ENCODE measurements at places on chromosomes 4 and X.
A peak's percentile ranks its signal among the peaks of the same experiment; 100 is the strongest.

GRCh38 chr4:119246177-119246733 is 33.7 kb downstream of the USP53 start:
- DNase-seq = no peak

- DNase-seq = no peak
Measured at GRCh38 chrX:29043746-29044145, 456.5 kb downstream of the IL1RAPL1 start.

GRCh38 chr4:67207941-67208441 is 337.3 kb downstream of the CENPC start:
- no peak for DNase-seq

DNA sequence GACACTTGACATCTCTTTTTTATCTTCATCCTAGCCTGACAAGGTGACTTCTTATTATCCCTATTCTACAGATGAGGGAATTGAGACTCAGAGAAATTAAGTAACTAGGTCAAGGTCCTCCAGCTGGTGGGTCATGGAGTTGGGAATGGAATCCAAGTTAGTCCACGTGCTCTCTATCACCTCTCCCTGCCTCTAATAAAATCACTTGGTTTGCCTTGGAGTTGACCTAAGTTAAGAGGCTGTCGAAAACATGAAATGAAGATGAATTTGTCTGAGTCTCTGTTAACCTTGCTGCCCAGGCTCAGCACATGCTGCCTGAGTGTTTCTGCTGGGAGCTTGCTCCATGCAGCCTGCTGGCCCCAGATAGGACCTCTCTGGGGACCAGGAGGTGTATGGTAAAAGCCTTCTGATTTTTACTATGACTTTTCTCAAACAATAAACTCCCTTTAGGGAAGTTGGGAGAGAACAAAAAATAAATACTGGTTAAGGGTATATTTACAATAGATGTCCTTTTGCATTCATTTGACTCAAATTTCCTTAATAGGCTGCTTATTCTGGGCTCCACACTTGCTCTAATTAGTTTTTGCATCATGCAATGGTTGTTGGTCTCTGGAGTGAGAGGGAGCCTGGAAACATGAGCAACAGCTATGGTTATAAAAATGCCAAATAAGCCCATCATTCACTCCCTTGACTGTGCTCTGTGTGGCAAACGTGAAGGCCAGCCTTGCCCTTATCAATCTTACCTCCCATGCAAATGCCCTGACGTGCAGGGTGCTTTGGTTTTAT is 61.6 kb upstream of the DHX15 start:
- DNase-seq = no peak

DNA sequence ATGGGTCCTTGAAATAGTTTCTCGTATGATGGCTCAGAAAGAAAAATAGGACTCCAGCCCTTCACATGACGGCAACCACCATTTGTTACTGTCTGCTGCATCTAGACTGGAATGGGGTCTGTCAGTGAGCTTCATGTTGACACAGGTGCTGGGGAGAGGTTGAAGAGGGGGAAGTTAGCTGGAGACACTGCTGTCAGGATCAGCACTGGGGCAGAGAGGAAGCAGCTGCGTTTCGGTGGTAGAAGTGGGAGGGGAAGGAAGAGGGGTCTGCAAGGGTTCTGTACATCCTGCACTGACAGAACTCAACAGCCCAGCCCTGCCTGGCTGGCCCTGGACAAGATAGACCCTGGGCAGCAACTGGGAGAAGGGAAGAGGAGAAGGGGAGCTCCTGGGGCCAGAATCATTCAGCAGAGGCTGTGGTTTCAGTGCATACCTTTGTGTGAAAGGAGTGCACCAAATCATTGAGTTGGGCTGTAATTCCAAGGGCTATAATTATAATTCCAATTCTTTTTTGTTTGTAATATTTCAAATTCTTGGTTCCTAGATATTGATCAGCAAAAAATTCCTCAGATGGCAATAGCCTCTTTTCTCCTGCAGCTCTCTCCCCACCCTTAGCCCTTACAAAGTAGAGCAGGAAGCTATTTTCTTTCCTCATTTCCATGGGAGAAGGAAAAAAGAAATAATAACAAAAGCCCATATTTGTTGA is 119.4 kb upstream of the C1GALT1C1 start:
- no peak for DNase-seq

GRCh38 chrX:133859336-133859735 is 126.1 kb downstream of the GPC3 start:
- no peak for DNase-seq

GRCh38 chr4:144298519-144298918 is 158.0 kb upstream of the GYPA start:
- DNase-seq = no peak

- DNase-seq = no peak
Measured at GRCh38 chr4:177464026-177464425, 21.8 kb upstream of the AGA start.

DNA sequence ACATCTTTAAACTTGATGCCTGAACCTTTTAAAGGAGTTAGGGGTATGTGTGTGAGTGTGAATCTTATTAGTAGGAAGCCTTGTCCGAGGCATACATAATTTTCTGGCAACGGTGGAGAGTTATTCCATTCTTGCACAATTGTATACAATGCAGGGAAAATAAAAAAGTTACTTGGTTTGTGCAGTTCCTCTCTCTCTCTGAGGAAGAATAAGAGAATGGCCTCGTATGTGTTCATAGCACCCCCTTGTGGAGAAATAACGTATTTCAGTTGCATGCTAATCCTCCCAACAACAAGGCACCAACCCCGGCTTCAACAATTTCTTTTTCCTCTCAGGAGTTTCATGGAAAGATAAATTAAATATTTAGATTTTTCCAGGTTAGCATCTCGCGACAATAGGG is 33.7 kb upstream of the FGF13 start:
- DNase-seq = peak; percentile 15

DNA sequence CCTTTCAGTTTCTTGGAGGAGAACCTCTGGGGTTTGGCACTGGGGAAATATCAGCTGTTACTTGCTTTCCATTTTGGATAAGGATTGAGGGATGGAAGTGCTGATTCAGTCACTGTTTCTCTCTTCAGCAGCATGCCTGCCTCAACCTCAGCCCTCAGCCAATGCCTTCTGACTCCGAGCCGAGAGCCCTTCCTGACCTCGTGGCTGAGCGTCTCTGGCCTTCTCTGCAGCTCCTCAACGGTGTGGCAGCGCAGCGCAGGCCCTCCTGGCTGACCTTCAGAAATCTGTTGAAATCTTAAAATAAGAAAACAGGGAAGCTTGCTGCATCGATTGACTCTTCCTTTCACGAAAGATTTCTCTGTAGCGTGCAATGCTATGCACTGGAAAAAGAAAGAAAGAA is 434.3 kb upstream of the FAT1 start:
- DNase-seq = no peak

- no peak for DNase-seq
Measured at GRCh38 chr4:110002326-110002725, 89.6 kb downstream of the EGF start.

- no peak for DNase-seq
Measured at GRCh38 chr4:187416216-187416615, 579.4 kb upstream of the ZFP42 start.

DNA sequence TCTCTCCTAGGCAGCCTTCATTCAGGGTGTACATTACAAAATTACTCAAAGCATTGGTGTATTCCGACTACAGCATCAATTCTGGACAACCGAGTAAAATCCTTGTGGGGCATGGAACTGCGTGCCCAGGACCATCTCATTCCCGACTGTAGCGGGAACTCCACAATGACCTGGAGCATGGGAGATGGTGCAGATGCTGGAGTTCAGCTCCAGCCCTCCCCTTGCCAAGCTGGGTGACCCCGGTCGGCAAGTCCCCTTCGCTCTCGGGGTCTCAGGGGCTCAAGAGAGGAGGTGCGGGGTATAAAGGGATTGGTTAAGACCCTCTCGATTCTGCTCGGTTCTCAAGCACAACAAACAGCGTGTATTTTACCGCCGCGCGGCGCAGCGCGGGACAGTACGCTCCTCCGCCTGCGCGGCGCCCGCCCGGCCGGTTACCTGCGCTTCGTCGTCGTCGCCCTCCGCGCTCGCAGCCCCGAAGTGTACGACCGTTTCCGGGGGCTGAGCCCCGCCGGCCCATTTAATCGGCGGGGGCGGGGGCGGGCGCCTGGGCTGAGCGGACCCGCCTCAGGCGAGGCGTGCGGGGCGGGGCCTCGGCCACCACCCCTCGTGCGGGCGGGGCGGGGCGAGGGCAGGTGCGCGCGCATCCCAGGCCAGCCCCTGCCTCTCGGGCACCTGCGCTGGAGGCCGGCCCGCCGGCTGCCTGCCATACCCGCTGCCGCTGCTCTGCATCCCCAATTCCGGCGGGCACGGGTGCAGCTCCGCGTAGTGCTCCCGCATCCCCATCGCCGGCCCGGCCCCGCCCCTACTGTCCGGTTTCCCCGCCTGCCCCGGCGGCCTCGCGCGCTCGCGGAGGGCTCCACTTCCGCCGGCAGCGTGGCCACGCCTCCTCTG is at the start of gene G6PD:
TSS of gene G6PD (minus strand) at position 493 of the 891 bp plus-strand sequence. CDS start 691 bp downstream, outside the sequence.
- peak; percentile 95 for DNase-seq

GRCh38 chrX:120459309-120459708 is 9.8 kb downstream of the LAMP2 start:
- DNase-seq = no peak

DNA sequence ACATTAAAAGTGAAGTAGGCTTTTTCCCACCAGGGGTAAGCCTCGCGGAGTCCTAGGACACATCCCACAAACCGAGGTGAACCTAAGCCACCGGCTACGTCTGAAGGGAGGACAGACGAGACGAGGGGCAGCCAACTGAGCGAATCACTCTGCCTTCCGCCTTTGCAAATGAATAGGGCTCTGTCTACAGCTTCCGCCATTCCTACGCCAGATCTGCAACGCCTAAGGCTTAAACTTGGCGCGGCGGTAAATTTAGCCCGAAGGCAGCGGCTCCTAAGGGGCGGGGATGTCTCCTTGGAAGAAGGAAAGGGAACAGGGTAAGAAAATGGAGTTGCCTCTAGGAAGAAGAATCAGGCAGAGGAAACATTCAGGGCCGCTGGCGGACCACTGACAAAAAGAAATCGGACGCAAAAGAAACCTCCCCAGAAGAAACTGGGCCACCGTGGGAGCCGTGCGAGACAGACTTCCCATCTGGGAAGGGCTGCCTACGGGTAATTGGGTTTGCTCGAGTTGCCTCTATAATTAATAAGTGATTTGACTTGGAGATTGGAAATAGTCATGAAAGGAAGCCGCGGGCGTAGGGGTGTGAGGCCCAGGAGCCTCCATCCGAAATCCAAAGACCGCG is 90.5 kb downstream of the BCOR start:
- no peak for DNase-seq

- peak; percentile 32 for DNase-seq
Measured at GRCh38 chr4:10164877-10165283, 48.3 kb upstream of the WDR1 start.

DNA sequence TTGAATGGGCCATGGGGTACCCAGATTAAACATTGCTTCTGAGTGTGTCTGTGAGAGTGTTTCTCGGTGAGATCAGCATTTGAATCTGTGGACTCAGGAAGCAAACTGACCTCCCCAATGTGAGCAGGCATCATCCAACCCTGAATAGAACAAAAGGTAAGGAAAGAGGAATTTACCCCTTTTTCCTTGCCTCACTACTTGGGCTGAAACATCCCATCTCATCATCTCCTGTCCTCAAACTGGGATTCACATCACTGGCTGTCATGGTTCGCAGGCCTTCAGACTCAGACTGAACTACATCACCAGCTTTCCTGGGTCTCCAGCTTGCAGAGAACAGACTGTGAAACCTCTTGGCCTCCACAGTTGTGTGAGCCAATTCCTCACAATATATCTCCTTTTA is 47.1 kb downstream of the TEC start:
- no peak for DNase-seq

GRCh38 chr4:170979736-170980135 is 833.5 kb upstream of the GALNTL6 start:
- no peak for DNase-seq

DNA sequence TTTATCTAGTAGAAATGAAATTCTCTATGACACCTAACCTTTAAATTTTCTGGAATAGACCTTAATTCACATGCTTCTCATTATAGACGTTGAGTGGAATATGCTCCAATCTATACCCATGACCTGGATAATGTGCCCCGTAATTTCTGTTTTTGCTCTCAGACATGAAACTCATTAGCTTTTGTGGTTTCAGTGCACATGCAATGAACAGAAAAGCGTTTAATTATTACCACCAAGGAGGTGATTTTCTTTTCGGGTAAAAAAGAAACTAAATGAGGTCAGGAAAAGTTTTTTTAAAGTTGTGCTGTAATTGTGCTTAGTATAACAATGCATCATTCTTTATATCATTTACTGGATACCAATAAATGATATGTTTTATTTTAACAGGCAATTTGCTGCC is 1703.9 kb upstream of the TENM3 start:
- no peak for DNase-seq

GRCh38 chrX:149950681-149951080 is 12.4 kb upstream of the EOLA2 start:
- DNase-seq = peak; percentile 30

GRCh38 chr4:180423712-180424057 is 1819.5 kb upstream of the TENM3 start:
- no peak for DNase-seq

DNA sequence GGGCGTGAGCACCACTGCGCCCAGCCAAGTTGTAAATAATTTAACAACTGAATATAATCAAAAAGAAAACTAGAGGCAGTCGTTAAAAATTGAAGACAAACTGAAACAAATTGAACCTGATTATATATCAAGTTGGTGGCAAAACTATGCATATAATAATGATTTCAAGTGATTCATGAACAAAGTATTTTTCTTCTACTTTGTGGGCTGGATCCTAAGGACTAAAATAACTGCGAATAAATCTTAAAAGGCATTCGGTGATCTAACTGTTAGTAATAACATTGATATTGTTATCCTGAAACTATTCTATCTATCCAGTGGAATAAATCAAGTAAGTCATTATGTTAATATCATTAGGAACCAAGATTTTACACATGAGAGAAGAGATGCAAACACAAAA is 21.2 kb upstream of the USP9X start:
- no peak for DNase-seq

GRCh38 chr4:156036496-156036895 is 82.8 kb upstream of the CTSO start:
- no peak for DNase-seq

DNA sequence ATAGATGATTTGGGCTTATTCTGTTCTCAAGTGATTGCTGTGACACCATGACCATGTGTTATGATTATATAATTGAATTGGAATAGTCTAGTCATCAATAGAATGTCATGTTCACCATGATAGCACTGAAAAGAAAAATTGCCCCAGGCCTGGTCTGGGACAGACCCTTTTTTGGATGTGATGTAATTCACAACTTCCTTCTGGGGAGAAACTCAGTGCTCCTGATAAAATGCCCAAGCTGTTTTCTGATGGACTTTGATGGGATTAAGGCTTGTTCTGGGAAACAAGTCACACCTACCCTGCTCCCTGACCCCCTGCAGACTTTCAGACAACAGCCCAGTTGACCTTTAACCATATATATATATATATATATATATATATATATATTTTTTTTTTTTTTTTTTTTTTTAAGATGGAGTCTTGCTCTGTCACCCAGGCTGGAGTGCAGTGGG is 65.3 kb downstream of the RHOH start:
- no peak for DNase-seq

GRCh38 chrX:120751683-120752082 is 121.8 kb upstream of the C1GALT1C1 start:
- no peak for DNase-seq

- no peak for DNase-seq
Measured at GRCh38 chr4:125519371-125520146, 204.8 kb downstream of the FAT4 start.
